CD4-positive, alpha-beta T cell treated with Interferon gamma for 1 hour (primary cell): ENCODE measurements at places on chromosomes 6 and 20.

GRCh38 chr6:55210952-55211351 is 36.6 kb downstream of the HCRTR2 start:
- no peak for DNase-seq

- no peak for DNase-seq
Observed at GRCh38 chr20:36655004-36655403, 9.0 kb upstream of the SLA2 start.

- DNase-seq, result no peak
Observed at GRCh38 chr6:43793875-43794242, 23.8 kb downstream of the VEGFA start.

GRCh38 chr6:33375143-33375671 is 16.4 kb upstream of the KIFC1 start:
- no peak for DNase-seq

DNA sequence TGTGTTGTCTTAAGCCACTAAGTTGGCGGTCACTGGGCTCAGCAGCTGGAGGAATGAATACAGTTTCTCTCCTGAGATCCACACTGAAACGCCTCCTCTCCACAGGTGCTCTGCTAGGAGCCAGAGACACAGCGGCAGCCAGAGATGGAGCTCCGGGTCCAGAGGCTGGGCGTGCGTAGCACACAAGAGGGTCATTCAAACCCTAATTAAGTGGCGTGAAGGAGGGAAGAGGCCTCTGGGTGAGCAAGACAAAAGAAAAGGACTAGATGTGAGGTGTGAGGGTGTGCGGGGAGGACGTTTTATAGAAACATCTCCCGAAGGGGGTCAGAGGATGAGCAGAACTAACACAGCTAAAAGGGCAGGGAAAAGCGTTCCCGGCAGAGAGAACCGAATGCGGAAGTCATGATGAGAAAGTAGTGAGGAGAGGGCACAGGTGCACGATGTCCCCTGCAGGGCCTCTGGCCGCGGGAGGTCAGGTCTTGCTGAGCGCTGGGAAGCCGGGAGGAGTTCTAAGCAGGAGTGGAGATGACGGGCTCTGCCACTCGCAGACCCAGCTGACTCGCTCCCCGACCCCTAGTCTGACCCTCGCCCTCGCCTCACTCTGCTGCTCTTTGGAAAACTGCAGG is 54.4 kb downstream of the BMP7 start:
- DNase-seq, result no peak

GRCh38 chr20:32478576-32478975 is 106.6 kb downstream of the NOL4L start:
- DNase-seq, result no peak

DNA sequence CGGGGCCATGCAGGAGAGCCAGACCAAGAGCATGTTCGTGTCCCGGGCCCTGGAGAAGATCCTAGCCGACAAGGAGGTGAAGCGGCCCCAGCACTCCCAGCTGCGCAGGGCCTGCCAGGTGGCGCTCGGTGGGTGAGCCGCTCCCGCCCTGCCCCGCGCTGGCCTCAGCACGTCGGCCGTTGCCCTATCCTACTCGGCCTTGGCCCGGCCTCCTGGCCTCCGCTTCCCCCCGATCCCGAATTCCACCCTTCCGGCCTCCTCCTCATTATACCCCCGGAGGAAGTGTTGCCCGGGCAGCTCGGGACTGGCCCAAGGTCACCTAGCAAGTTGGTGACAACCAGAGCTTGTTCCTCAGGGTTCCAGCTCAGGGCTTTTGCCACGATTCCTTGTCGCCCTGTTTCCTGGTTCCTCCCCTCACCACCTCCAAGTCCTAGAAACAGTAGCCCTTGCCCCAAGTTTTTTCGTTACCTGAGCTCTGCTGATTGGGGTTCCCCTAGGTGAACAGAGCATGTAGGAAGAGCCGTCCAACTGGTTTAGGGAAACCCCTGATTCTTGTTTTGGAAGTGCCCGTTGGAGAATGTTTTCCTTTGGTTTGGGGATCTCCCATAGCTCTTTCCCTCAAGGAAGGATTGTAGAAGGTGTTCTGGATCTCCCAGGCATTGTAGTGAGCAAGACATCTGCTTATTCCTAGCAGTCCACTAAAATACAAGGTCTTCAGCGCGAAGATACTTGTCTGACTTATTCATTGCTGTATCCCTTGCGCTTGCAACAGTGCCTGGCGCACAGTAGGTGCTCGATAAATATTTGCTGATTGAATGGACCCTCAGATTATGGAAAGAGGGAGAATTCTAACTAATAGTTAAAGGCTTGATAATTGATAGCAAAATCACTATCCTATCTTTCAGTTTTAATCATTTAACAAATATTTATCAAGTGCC is 641 bp downstream of the ARFGEF2 start:
- no peak for DNase-seq

DNA sequence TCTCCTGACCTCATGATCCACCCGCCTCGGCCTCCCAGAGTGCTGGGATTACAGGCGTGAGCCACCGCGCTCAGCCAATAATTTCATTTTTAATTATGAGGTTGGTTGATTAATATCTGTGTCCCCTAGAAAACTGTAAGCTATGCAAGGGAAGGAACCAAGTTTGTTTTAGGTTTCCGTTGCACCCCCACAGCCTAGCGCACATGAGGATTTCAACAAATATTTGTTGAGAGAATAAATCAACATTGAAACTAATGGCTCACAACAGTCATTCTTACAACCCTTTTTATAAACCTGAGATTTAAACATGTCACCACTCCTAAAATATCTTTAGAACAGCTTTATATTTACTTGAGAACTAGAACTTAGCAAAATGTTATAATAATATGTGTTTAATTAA is 114.0 kb upstream of the CARMIL1 start:
- DNase-seq, result no peak

- no peak for DNase-seq
Observed at GRCh38 chr6:162798546-162799266, 70.9 kb downstream of the PACRG start.

- no peak for DNase-seq
Observed at GRCh38 chr6:3627501-3627900, 124.0 kb downstream of the PXDC1 start.

DNA sequence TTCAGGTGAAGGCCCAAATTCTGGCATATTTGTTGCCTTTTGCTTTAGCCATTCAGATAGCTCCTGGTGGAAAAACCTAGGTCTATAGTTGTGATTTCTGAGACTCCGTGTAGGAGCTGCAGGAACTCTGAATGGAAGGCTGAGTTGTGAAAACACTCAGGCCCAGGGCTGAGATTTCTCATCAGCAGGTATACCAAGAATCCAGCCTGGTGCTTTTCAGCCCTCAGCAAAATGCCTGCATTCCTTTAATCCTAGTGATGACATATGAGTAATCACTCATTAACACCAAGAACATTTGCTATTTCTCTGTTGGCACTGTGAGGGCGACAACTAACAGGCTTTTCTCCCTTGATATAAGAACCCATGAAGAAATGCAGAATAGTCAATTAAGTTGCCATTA is 546.1 kb upstream of the MAN1A1 start:
- no peak for DNase-seq

- DNase-seq, result no peak
Observed at GRCh38 chr6:132937466-132937906, 123.1 kb downstream of the RPS12 start.

GRCh38 chr6:37913210-37913609 is 93.7 kb downstream of the ZFAND3 start:
- DNase-seq, result no peak

- DNase-seq, result no peak
Observed at GRCh38 chr6:159945801-159946392, 23.0 kb upstream of the IGF2R start.

GRCh38 chr6:168088161-168089053 is 9.4 kb upstream of the FRMD1 start:
- no peak for DNase-seq

DNA sequence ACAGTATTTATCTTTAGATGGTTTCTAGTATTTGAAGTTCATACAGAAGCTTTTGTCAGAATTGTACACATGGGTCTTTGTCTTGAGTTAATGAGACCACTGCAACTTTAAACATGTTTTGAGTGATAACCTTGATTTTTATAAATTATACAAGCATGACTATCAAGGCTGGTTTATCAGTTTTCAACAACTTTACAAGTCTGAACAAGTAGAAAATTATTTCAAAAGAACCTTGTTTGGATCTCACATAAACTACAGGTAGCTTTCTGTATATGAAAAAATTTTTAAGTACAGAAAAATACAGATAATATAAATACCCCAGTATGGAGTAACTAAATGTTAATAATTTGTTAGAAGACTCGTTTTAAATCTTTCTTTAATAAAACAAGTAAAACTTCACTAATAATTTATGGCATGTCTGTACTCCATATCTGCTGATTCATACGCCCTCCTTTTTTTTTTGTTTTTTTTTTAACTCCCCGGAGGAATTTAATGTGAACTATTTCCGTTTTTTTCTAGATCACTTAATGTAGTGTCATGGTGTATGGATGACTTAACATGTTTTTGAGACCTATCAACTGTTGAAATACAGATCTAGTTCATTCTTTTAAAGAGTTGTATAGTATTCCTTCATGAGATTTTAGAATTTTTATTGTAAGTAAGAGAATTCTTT is 18.3 kb downstream of the VAPB start:
- no peak for DNase-seq

- DNase-seq, result no peak
Observed at GRCh38 chr6:40505191-40505810, 81.9 kb downstream of the LRFN2 start.

GRCh38 chr20:59955131-59955796 is 3.0 kb upstream of the CDH26 start:
- DNase-seq, result no peak

DNA sequence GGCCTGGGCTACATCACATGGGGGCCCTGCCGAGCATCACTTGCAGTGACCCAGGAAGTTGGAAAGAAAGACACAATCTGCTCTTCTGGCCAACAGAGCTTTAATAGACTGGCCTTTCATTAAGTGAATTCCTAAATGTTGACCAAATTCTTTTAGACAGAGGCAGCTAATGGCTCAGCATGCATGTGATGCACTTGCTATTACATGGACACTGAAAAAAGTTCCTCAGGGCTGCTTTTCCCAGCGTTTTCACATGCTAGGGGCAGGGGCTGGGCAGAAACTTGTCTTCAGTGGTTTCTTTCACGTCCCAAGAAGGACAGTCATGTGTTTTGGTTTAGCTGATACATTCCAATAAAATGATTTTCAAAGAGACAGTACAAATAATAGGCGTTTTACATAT is 651.0 kb upstream of the SLC35B3 start:
- no peak for DNase-seq

GRCh38 chr20:63319164-63320040 is 26.4 kb downstream of the COL20A1 start:
- no peak for DNase-seq

DNA sequence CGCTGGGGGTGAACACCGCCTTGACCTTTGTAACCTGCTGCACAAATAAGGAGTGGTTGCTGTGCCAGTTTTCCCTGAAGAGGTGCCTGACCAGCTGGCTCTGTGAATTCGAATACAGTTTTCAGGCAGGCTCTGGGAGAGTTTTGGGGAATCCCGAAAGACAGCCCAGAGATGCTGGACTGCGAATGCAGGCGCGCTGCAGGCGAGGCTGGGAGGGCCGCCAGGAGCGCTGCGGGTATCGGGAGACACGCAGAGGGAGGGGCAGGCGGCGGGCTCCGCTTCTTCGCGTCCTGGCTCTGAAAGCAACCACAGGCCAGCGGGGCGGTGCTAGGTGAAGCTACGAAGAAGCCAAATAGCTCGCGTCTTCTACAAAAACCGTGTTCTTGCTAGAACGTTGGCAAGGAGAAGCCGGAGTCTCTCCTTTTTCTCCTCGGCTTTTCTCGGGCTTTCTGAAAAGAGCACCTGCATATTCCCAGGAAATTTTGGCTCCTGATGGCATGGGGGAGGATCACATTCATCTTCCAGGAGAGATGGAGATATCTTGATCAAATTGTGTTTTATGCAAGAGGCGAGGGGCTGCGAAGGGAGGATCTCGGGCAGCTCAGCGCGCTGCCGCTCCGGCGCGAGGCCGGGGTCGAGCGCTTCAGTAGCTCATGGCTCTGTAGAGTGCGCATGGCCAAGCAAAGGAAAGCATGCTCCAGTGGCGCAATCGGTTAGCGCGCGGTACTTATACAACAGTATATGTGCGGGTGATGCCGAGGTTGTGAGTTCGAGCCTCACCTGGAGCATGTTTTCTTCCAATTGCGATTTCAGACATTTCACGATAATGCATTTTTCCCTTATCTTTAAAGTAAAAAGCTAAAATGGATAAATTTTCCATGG is 158.1 kb upstream of the ZNF184 start:
- no peak for DNase-seq

- no peak for DNase-seq
Observed at GRCh38 chr6:35724471-35724870, 12.4 kb upstream of the ARMC12 start.

- DNase-seq, result no peak
Observed at GRCh38 chr20:8527998-8528723, 396.1 kb downstream of the PLCB1 start.

DNA sequence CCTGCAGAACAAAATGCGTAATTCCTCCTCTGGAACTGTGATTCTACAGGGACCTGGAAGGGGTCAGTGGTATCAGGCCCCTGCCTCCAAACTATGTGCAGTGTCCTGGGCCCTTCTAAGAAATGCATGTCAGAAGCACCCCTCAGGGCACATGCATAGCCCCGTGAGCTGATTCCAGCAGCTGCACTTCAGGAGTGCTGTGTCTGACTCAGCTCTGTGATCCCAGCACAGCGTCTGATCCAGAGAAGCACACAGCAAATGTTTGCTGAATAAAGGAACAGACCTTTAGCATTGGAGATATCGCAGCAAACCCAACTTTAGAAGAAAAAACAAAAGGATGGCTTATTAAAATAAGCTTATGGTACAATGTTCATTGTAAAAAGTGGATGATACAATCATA is 15.8 kb upstream of the MAFB start:
- no peak for DNase-seq

DNA sequence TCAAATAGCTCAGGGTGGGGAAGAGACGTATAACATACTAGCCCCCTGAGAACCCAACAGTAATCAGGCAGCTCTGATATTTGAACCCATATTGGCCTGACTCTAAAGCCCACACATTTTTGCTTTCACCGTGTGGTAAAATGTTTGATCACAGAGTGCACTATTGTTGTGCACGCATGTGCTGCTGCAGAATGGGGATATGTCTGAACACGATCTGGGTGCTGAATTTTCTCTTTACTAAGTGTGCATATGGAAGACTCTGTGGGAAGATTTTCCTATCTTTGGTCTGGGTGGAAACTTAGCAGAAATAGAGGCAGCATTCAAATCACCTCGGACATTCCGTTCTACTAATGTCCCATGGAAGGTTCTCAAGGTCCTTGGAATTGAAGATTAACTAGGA is 800.1 kb downstream of the TFAP2A start:
- DNase-seq, result no peak

GRCh38 chr6:82057846-82058554 is 189.5 kb downstream of the IBTK start:
- DNase-seq, result no peak

GRCh38 chr6:164379795-164380194 is 929.6 kb downstream of the C6orf118 start:
- DNase-seq, result no peak

GRCh38 chr6:39446909-39447308 is 124.4 kb upstream of the KCNK16 start:
- no peak for DNase-seq

- no peak for DNase-seq
Observed at GRCh38 chr6:99110029-99110428, 162.3 kb upstream of the FBXL4 start.
